NCI-H1417 treated with DMSO at 0.1 percent for 48 hours (cell line): ENCODE measurements at places on chromosomes 6 and 20.

DNA sequence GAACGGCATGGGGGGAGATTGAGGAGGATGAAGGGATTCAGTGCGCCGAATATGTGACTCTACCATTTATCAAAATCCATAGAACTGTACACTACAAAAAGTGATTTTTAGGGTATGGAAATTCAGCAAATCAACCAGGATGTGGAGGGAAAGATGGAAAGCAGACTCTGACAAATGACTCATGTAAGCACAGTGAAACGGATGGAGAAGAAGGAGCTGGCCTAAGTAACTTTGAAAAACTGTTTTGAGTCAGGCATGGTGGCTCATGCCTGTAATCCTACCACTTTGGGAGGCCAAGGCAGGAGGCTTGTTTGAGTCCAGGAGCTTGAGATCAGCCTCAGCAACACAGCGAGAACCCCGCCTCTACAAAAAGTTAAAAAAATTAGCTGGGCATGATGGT, 39.2 kb downstream of the MUC22 start:
- DNase-seq: no peak

- DNase-seq: no peak
Measured at GRCh38 chr6:40912158-40912946, 126.7 kb downstream of the UNC5CL start.

DNA sequence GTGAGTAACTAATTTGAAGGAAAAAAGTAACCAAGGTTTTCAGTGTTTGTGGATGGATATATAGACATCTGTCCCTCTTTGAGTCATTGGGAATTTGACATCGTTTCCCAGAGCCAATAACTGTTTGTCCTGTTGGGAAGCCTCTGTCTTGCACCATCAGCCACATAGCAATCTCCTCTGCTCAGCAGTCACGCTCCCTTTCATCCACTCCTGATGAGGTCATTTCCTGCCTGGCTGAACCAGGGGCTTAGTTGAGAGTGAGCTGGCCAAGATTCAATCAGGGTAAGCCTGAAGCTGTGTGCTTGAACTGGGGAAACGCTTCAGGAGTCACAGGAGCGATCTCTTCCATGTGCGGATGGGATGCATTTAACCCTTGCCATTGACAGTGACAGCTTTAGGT, 121.5 kb upstream of the FOXQ1 start:
- DNase-seq: no peak

DNA sequence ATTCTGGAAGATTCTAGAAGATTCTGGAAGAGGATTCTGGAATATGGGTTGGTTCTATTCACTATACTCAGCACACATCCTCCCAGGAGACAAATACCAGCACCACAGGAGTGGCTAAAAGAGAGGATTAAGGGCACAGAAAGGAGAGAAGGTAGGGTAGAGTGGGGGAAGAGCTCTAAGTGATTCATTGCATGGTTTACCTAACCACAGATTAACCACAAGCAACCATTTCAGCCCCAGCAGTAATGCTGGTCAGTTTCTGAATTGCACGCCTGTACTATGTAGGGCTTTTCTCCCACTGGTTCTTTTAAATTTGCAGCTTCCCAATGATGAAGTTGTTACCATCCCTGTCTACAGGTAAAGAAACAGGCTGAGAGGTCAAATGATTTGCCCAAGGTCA, 192.7 kb upstream of the PMEPA1 start:
- no peak for DNase-seq

DNA sequence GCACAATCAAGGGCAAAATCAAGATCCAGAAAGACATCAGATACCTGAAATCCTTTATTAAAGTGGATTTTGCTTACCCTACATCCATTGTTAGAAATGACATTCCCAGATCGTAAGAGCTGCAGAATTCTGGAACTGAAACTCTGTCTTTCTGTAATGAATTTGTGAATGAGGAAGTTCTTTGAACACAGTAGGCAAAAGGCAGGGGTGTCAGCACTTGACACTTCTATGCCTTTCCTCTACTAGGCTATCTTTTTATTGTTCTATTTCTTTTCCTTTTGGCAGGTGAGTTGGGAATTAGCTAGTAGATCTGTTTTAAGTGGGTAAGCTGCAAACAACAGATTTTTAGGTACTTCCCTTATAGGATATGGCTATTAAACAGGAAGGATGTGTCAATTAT, 126.3 kb downstream of the CARMIL1 start:
- DNase-seq: no peak

DNA sequence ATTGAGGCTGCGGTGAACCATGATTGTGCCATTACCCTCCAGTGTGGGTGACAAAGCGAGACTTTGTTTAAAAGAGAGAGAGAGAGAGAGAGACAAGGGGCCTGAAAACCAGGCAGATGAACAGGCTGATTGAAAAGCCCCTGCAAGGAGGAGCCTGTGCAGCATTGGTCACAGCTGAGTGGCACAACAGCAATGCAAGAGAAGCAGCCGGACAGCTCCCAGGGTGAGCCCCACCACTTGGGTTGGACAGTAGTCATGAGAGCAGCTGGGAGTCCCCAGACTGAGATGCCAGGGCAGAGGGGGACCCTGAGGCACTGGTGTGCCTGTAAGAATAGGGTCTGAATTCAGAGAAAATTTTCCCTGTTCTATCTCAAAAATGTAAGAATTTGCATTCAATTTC, 10.2 kb downstream of the DNPH1 start:
- no peak for DNase-seq
